Thoracic aorta (tissue), 2 donors: ENCODE measurements at places on chromosomes 5 and 9.

DNA sequence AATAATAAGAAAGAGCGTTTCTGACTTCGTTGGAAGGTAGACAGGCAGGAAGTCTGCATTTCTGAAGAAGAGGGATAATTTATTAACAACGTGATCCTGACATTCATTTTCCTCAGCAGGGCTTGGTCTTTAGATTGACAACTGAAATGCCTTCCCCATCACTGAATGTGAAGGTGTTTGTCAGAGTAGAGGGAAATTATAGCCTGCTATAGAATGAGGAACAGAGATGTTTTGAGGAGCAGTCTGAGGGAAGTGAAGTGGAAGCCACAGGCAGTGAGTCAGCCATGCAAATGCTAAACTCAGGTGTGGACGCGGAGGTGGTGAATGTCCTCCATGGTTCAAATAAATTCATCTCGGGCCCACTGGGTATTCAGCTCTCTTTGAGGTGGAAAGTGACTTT is 30.5 kb downstream of the C7 start:
- no peaks in the 10 kb centered on the region for H3K27me3 ChIP-seq
- H3K36me3 ChIP-seq = no peaks in the 10 kb centered on the region
- no peak overlapping the region for H3K4me3 ChIP-seq
- no peaks in the 10 kb centered on the region for H3K4me1 ChIP-seq

GRCh38 chr5:74409712-74410111 is 230.8 kb downstream of the ENC1 start:
- H3K4me1 ChIP-seq = peaks cover 28% of the 10 kb centered on the region
- H3K4me3 ChIP-seq = no peak overlapping the region
- no peaks in the 10 kb centered on the region for H3K27me3 ChIP-seq
- no peak overlapping the region for H3K27ac ChIP-seq

DNA sequence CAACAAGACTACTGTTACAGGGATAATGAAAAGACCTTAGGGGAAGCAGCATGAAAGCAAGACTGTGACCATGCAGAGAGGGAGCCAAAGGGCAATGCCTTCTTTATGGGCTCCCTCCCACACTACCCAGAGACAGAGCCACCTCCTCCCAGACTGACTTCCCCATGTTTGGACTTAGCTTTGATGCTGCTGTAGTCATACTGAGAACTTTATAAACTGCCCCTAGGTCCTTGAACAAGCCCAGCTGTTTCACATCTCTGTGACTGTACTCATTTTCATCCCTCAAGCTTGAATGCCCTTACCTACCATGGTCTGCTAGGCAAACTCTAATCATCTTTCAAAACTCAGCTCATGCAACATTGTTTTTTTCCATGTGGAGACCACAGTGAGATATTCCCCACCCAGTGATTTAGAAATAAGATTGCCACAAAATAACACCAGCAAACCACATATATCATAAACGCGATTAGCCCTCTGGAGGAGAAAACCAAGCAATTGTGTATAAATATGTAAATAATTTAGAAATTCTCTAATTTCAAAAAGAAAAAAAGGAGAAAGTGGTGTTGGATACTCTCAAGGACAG is 23.4 kb upstream of the FAM169A start:
- H3K27me3 ChIP-seq = no peaks in the 10 kb centered on the region
- no peak for DNase-seq
- no peaks in the 10 kb centered on the region for H3K36me3 ChIP-seq
- H3K27ac ChIP-seq = no peak overlapping the region
- H3K4me1 ChIP-seq = no peaks in the 10 kb centered on the region
- no peak overlapping the region for H3K4me3 ChIP-seq

- H3K4me1 ChIP-seq = no peaks in the 10 kb centered on the region
- H3K27me3 ChIP-seq = no peaks in the 10 kb centered on the region
- no peak for DNase-seq
- no peak overlapping the region for H3K4me3 ChIP-seq
- H3K27ac ChIP-seq = no peak overlapping the region
Observed at GRCh38 chr9:135617991-135618411, 21.3 kb downstream of the GLT6D1 start.

GRCh38 chr5:111697215-111697614 is 59.8 kb downstream of the NREP start:
- H3K4me1 ChIP-seq = peaks cover 14% of the 10 kb centered on the region
- H3K27ac ChIP-seq = no peak overlapping the region
- no peak for DNase-seq
- H3K27me3 ChIP-seq = no peaks in the 10 kb centered on the region
- no peak overlapping the region for H3K4me3 ChIP-seq

- DNase-seq = no peak
- H3K36me3 ChIP-seq = no peaks in the 10 kb centered on the region
- no peaks in the 10 kb centered on the region for H3K27me3 ChIP-seq
- no peak overlapping the region for H3K27ac ChIP-seq
Observed at GRCh38 chr5:91166059-91166807, 216.9 kb downstream of the ARRDC3 start.

DNA sequence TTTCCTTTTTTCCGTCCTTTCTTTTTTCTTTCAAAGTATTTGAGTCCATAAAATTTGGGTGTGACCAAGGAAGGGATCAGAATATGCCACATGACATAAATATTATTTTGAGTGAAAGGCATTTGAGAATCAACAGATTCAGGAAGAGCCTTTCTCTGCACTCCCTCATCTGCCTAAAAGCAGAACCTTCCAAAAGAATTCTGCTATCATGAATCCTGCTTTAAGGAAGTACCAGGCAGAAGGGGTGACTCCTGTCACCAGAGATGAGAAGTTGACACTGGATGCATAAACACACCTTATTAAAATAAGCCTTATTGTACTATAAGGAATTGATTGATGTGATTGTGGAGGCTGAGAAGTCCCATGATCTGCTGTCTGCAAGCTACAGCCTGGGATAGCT is 196.7 kb downstream of the SREK1 start:
- no peak for DNase-seq
- H3K27me3 ChIP-seq = no peaks in the 10 kb centered on the region
- H3K4me3 ChIP-seq = no peak overlapping the region
- no peaks in the 10 kb centered on the region for H3K36me3 ChIP-seq

- H3K4me3 ChIP-seq = no peak overlapping the region
- no peak overlapping the region for H3K27ac ChIP-seq
- H3K36me3 ChIP-seq = peaks cover 9% of the 10 kb centered on the region
- no peaks in the 10 kb centered on the region for H3K27me3 ChIP-seq
Observed at GRCh38 chr9:122262073-122262472, 2.6 kb downstream of the RBM18 start.

DNA sequence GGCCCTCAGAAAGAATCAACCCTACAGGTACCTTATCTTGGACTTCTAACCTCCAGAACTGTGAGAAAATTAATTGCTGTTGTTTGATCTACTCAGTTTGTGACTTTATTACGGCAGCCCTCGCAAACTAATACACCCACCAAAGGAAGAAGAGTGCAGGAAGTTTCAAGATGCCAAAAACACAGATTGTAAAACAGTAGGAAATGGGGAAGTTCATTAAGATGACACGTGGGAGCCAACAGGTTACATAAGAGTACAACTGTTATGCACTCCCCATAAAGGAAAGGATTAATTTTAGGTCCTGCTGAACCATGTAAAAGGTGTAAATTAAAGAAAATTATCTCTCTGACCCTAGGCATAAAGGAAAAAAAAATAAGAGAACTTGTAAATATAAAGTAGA is 294.3 kb downstream of the EPB41L4A start:
- H3K27me3 ChIP-seq = no peaks in the 10 kb centered on the region
- no peak overlapping the region for H3K4me3 ChIP-seq
- H3K4me1 ChIP-seq = no peaks in the 10 kb centered on the region
- H3K36me3 ChIP-seq = no peaks in the 10 kb centered on the region

DNA sequence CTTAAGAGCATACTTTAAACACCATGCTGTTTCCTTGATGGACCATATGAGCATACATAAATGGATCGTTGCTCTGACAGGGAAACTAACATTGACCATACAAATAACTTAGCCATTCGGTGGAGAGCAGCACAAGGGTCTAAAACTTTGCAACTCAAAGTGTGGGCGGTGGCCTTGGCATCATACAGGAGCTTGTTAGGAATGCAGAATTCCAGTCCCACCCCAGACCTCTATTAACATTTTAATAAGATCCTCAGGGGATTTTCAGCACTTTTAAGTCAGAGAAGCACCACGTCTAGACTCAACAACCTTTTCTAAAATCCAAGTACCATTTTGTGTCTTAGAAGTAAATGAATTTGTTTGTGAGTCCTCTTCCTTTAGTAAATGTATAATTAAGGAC is 260.9 kb downstream of the EBF1 start:
- no peak for DNase-seq
- peaks cover 11% of the 10 kb centered on the region for H3K4me1 ChIP-seq
- H3K27ac ChIP-seq = no peak overlapping the region

GRCh38 chr9:36847781-36848673 is 186.0 kb downstream of the PAX5 start:
- H3K27ac ChIP-seq = no peak overlapping the region
- no peaks in the 10 kb centered on the region for H3K4me1 ChIP-seq
- H3K27me3 ChIP-seq = no peaks in the 10 kb centered on the region
- H3K4me3 ChIP-seq = no peak overlapping the region

DNA sequence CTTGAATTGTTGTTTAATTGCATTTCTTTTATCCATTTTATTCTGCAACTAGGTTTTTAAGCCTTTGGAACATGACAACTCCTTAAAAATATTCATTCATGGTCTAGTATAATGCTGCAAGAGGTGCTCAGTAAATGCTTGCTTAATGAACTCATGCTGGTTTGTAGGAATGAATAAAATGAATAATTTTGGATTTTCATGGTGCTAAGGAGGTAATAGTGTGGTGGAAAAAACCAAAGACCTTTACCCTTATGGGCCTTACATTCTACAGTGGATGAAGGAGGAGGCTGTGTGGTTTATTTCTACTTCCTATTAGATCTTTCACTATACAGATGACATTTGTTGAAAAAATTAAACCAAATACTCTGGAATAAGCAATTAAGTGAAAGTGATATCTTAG is 43.4 kb downstream of the LRRTM2 start:
- no peaks in the 10 kb centered on the region for H3K27me3 ChIP-seq
- H3K36me3 ChIP-seq = peaks cover 3% of the 10 kb centered on the region
- no peak for DNase-seq

DNA sequence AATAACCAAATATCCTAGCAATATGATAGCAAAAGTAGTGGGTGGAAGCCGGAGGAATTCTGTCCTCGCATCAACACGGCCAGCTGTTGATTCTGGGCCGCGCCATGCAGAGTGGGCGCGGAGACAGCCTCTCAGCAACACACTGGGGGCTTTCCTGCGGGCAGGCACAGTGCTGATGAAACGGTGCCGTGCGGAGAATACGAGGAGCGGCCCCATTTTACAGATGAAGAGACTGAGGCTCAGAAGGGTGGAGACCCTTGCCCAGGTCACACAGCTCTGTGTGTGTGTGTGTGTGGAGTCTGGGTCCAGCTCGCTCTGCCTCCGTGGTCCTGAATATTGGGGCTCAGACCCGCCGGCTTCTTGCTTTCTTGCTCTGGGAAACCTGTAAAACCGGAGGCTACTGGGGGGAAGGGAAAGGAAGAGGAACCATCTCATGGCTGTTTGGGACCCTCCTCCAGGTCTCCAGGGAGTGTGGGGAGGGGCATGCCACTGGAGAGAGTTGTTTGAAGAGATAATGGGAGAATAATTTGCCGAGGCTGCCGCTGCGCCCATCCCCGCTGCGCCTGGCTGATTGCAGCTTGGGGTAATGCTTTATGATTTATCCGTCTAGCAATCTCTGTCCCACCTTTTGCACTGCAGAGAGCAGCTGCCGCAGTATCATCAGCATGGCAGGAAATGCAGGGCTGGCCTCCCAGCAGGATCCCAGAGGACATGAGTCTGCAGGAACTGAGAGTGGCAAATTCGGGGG is 36.6 kb downstream of the NCS1 start:
- peak overlapping the region; percentile 17 for H3K4me3 ChIP-seq
- DNase-seq = no peak
- H3K4me1 ChIP-seq = peaks cover 11% of the 10 kb centered on the region
- H3K27me3 ChIP-seq = no peaks in the 10 kb centered on the region
- no peaks in the 10 kb centered on the region for H3K36me3 ChIP-seq

GRCh38 chr5:8517456-8517855 is 648.5 kb downstream of the MTRR start:
- no peaks in the 10 kb centered on the region for H3K27me3 ChIP-seq
- H3K27ac ChIP-seq = no peak overlapping the region
- H3K4me3 ChIP-seq = no peak overlapping the region

DNA sequence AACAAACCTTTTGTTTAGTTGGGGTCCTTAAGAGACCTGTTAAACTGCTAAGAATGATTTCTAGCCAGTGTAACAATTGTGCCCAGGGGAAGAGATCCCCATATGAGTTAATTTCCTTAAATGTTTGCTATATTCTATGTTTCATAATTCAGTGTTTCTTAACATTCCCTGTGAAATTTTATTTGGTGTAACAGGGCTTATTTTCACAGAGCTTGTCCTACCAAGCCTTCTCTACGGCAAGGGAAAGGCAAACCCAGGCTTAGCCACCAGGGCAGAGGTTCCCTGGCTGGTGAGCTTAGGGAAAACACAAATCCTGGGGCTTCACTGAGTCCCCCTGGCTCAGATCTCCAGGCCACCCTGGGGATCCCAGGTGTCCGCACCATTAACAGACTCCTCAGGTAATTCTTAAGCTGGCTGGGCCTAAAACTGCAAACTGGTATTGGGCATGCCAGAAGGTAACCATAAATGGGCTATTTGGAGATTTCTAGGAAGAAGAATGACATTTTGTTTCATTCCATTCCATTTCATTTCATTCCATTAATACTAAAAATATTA is 17.0 kb upstream of the LCP2 start:
- H3K4me1 ChIP-seq = peaks cover 13% of the 10 kb centered on the region
- H3K36me3 ChIP-seq = no peaks in the 10 kb centered on the region
- DNase-seq = no peak
- H3K4me3 ChIP-seq = no peak overlapping the region
- peak overlapping the region; percentile 77 for H3K27ac ChIP-seq

DNA sequence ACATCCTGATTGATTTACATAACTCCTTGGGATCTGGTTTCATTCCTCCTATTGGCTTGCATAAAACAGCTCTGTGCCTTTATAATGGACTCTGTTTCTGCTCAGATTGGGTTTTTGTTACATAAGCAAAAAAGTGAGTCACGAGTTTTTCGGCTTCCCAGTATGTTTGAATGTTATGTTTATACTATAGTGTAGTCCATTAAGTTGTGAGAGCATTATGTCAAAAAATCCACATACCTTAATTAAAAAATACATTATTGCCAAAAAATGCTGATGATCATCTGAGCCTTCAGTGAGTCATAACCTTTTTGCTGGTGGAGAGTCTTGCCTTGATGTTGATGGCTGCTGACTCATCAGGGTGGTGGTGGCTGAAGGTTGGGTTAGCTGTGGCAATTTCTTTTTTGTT is 144.6 kb downstream of the CCDC171 start:
- H3K4me3 ChIP-seq = no peak overlapping the region
- H3K4me1 ChIP-seq = no peaks in the 10 kb centered on the region
- no peaks in the 10 kb centered on the region for H3K27me3 ChIP-seq
- DNase-seq = no peak
